ENCODE measurements at places on chromosomes 3 and 15.
A peak's percentile ranks its signal among the peaks of the same experiment; 100 is the strongest.

DNA sequence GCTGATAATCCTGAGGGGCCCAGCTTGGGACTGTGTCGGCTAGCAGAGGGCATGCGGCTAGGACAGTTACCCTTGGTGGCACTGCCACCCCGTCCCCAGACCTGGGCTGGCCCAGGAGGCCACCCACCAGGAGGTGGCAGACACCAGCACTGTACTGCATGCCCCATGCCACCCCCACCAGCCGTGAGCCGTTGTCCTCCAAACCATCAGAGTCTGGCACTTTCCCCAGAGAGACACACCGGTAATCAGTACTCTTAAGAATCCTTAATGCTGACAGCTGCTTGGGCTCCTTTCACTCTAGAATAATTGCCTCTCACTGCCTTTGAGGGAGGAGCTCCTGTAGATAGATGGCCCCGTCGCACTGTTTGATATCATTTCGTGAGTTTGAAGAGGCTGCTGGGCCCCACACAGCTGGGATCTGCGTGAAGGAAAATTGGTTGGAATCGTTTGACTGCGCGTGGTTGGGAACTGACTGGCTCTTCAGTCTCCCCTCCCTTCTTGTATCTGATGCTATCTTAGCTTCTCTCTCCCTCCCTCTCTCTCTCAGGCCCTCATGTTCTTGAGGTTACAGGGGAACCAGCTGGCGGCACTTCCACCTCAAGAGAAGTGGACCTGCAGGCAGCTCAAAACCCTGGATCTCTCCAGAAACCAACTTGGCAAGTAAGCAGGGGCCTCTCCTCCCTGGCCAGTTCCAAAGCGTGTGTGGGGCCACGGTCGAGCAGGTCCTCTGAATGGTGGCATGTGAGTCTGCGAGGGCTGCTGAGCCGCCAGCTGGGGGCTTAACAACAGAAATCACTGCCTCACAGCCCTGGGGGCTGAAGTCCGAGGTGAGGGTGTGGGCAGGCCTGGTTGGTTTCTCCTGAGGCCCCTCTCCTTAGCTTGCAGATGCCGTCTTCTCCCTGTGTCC is 94.9 kb downstream of the LRRK1 start:
- no peak for DNase-seq

- no peak for DNase-seq
Observed at GRCh38 chr3:127967316-127967715, 52.3 kb downstream of the KBTBD12 start.

DNA sequence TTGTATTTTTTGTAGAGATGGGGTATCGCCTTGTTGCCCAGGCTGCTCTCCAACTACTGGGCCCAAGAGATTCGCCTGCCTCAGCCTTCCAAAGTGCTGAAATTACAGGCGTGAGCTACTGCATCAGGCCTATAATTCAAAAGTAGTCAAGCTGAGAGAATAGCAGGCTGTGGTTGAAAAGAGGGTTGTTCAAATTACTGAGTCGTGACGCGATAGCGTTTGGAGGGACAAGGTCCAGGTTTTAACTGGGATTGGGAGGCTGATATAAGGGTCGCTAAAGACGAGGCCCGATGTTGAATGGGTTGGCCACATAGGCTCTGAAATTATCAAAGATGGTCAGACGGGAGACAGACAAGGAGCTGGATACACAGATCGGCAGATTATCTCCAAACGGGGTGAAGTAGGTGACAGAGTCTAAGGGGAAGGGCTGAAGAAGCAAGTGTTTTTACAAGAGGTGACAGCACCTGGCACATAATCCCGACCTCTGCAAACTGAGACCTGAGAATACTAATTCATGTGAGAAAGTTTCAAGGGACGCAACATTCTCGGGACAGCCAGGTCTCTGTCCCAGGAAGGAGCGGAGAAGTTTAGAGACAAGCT is 759 bp upstream of the ARID3B start:
- no peak for DNase-seq

- DNase-seq = no peak
Observed at GRCh38 chr3:185537369-185537970, 14.9 kb downstream of the LIPH start.

DNA sequence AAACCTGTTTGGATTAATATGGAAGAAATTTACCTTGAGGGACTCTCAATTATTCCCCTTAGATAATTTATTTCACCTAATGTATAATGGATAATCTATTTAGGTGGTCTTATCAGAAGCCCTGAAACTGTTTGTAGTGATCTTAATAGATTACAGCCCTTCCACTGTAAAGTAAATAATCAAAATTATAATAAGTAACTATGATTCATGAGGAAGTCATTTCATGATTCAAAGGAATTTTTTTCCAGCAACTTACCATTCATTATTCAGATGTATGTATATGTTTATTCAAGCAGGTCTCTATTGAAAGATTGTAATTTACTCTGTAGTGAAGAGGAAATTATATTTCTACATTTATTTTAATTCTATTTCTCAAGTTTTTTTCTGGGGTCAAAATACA is 250.6 kb upstream of the ROBO1 start:
- DNase-seq = no peak

DNA sequence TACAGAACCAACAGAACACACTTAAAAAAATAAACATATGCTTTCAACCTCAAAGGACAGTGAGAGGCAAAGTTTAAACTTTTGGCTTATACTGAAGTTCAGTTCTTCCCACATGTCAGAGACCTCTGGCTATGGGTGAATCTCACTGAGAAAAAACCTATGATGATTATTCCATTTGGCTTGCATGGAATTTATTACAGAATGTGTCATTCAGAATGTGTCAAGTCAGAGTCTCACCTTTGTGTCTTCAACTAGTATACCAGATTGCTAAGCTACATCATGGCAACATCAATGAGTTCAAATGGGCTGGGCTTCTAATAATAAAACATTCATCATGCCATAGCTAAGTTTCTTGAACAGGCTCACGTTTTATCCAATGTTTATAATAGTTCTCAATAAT is 987.0 kb downstream of the NTRK3 start:
- DNase-seq = no peak

- no peak for DNase-seq
Observed at GRCh38 chr15:100227781-100228180, 114.0 kb downstream of the ADAMTS17 start.

DNA sequence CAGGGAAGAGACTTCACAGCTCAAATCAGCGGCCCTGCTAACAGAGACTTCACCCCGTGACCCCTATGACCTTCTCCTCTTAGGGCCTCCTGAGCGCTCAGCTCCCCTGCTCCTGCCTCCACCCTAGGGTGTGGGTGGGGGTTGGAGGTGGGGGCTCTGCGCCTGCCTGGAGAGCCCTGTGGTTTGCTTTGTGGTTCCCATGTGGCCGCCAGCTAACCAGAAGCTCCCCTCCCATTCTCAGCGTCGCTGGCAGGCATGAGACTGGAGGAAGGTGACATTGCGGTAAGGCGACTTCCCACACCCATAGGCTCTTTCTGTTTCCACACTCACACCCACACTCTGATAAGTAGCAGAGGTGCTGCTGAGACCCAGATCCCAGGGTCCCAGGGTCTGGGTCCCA is 27.6 kb downstream of the XYLB start:
- no peak for DNase-seq

- no peak for DNase-seq
Observed at GRCh38 chr15:78056714-78057269, 20.7 kb downstream of the TBC1D2B start.

GRCh38 chr3:16349986-16350596 is 85.1 kb downstream of the OXNAD1 start:
- peak; percentile 39 for DNase-seq

DNA sequence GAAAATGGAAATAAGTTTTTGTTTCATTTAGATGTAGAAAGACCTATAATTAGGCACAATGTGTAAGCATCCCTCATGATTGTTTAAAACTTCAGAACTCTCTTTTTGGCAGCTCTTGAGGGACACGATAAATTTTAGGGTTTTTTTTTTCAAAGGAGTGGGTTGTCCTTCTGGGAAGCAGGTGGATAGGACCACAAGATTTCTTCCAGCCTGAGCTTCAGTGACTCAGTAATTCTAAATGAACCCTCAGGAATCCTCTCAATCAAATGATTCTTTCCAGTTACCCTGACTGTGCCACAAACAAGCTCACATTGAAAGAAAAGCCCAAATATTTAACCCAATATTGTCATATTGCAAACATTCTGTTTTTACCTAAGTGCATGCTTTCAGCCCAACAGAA is 45.1 kb downstream of the COL8A1 start:
- no peak for DNase-seq

DNA sequence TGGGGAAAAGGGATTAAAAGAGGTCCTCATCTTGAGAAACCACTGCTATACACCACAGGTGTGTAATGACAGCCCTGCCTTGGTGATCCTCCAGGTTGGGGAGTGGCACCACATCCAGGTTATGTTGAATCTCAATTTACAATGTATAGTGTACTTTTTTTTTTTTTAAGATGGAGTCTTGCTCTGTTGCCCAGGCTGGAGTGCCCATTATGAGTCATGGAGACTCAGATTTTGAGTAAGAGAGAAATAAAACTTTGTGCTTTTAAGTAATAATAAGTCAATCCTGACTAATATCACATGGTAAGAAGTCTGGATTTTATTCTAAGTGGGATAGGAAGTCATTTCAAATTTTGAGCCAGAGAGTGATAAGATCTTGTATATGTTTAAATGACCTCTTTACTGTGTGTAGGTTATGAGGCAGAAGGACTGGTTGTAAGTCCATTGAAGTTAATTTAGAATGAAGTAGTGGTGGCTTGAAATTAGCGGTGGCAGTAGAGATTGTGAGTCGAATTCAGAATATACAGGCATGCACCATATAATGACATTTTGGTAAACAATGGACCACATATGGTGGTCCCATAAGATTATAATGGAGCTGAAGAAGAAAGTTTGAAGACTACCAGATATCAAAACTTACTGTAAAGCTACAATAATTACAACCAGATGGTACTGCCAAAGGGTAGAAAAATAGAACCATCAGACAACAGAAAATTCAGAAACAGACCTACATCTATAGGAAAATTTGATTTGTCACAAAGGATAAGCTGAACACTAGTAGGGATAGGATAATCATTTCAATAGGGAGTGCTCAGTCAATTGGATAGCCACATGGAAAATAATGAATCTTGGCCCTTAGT is 20.7 kb downstream of the POPDC2 start:
- no peak for DNase-seq

- DNase-seq = no peak
Observed at GRCh38 chr3:179560791-179561190, 1.9 kb upstream of the ACTL6A start.

- no peak for DNase-seq
Observed at GRCh38 chr15:35717721-35718120, 171.8 kb upstream of the DPH6 start.

- DNase-seq = no peak
Observed at GRCh38 chr15:55900019-55900418, 93.4 kb downstream of the NEDD4 start.

- no peak for DNase-seq
Observed at GRCh38 chr3:45547764-45548680, 46.5 kb upstream of the LIMD1 start.

- no peak for DNase-seq
Observed at GRCh38 chr3:147244397-147244796, 161.9 kb downstream of the ZIC4 start.

GRCh38 chr3:58234516-58234931 is 3.1 kb upstream of the ABHD6 start:
- peak; percentile 60 for DNase-seq

DNA sequence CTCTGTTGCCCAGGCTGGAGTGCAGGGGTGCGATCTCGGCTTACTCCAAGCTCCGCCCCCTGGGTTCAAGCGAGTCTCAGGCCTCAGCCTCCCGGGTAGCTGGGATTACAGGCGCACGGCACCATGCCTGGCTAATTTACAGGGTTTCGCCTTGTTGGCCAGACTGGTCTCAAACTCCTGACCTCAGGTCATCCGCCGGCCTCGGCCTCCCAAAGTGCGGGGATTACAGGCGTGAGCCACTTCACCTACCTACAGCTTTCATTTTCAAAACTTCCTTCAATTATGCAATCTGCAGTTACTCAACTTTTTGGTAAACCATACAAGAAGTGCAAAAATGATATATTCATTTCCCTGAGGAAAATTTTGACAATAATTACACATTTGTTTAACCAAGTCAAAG is 14.0 kb downstream of the NANOGP8 start:
- DNase-seq = no peak

DNA sequence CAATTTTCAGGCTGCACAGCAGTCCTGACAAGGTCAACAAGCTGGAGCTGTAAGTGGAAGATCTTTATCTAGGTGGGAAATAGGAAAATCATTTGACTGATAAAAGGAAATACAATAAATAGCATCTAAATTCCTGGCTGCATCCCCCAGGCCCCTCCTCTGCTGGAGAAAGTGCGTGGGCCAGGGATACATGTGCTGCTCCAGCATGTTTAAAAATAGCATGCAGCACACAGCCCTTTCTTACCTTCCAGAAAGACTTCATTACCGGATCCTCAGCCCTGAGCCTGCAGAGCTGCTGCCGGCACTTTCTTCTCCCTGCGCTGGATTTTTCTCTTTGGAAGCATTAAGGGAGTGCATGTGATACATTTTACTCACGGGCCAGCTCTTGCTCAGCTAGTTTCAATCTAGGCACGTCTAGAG is 77.3 kb downstream of the HMG20A start:
- DNase-seq = no peak

DNA sequence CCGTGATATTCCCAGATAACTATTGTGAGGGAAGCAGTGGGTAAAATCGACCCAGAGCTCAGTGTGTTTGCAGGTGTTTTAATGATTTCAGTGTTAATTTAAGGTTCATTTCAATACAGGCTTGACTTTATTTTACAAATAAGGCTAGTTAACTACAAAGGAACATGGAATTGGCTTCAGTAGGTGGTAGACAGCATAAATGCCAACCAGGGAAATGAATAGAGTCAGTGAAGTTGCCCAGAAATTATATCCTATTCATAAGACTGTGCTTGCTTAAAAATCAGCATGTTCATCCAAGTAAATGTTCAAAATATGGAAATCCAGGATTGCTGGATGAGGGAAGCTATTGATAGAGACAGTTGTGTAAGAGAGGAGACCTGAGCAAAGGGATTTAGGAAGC is 66.1 kb downstream of the LARS2 start:
- no peak for DNase-seq

DNA sequence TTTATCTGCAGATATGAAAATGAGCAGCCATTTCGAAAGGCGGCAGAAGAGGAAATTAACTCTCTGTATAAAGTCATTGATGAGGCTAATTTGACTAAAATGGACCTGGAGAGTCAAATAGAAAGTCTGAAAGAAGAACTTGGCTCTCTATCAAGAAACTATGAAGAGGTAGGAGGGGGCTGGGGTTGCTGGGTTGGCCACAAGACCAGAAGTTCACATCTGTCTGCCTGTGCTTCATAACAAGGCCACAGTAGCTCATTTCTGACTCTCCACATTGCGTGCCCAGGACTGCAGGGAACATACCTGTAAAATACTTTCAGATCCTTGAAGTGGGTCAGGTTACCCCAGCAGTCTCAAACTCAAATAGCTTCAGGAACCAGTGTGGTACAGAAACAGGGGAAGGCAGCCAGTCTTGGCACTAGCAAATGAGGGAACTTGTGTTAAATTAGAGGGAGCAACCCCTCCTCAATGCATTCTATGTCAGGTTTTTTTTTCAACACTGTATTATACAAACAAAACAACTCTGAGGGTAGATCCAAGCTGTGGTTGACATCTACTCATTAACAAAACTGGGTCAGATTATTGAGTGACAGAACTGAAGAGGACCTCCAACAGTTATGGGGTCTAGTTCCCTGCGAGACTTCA is 48.7 kb downstream of the BFSP2 start:
- DNase-seq = no peak

GRCh38 chr3:142285083-142285517 is 59.7 kb upstream of the GK5 start:
- DNase-seq = no peak

All from AG08396 (cell line).